Spinal cord (tissue), 10 donors: ENCODE measurements at places on chromosomes 3 and 15.

DNA sequence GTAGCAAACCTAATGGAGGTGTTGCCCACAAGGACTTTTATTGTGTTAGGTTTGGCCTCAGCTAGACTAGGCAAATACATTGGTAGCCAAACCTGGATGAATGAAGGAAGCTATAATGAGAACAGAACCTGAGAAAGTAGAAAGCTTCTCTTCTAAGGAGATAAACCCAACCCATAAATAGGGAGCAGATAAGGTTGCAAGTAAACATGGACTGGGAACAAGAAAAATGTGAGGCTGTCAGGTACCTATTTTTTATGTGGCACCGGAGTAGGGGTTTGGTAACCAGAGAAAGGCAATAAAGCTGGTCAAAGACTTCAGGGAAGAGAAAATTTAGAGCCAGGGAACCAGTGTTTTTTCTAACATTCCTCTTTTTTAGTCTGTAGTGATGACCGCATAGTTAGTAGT lies 25.0 kb downstream of the ZNF654 start:
- no peak for DNase-seq

- DNase-seq, result no peak
Observed at GRCh38 chr15:80331886-80332406, 72.2 kb upstream of the ARNT2 start.

DNA sequence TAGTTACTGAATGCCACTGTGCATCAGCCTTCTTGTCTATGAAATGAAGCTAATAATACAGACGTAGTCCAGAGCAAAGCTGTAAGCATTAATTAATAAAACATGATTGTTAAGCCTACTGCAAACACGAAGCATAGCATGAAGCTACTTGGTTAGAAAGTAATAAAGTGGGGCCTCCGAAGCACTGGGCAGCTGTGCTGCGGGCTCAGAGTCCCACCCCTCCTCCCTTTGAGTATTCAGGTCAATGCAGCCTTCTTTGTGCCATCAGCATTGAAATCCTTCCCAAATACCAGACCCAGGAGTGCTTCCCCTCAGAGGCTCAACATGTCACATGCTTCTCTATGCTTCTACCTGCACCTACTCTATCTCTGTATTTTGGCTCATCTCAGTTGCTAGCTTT lies 1112.6 kb downstream of the IGSF11 start:
- DNase-seq, result peak; percentile 35

DNA sequence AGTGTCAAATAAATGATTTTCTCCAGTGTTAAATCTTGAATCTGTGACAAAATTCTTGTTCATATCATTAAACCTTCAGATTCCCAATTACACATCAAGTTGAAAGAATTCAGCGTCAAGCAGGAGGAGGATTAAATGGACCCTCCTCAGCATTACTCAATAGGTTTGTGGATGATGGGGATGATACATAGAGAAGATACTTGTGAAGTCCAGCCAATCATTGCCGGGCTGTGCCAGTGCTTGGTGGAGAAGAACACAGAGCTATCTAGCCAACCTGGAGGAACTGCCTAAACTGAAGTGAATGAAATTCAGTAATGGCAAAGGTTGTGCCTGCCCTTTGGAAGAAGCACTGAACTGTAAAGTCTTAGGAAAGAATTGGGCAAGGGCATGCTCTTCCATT lies 47.0 kb upstream of the PRICKLE2 start:
- no peak for DNase-seq

GRCh38 chr3:32438596-32439344 lies 47.1 kb downstream of the CMTM7 start:
- no peak for DNase-seq

GRCh38 chr3:18062657-18063025 lies 320.2 kb upstream of the TBC1D5 start:
- no peak for DNase-seq

DNA sequence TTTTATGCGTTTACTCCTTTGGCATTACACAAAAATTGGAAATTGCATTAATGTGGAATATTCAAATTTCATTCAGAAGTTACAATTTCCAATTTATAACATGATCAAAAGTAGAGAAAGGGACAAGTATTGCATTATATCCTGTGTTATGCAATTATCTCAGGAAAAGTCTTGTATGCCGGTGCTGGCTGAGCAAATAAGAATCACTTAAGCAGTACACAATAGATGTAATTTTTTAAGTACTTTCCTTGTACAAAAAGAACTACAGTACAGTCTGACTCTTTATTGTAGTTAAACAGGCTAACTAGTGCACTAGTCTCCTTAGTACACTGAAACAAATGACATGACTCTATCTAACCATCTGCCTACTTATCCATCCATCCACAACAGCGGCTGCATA lies 493.2 kb upstream of the KCNMB2 start:
- DNase-seq, result no peak

GRCh38 chr3:76812649-76813242 lies 227.2 kb upstream of the ROBO2 start:
- DNase-seq, result no peak

DNA sequence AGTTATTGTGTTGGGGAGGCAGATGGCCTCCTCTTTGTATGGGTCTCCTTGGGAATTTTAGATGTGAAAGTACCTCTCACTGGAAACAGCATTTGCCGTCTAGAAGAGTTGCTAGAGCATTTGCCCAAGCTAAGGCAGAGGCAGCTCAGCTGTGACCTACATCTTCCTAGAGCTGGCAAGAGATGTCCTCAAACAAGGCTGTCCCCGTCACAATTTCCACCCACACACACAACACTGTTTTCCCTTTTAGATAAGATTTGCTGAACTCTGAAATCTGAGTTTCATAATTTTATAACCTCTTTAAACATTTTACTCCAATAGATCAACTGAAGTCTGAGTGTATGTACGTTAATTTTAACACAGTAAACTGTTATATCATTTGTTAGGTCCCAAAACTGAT lies 352.6 kb downstream of the EPHB1 start:
- DNase-seq, result no peak

GRCh38 chr15:25709437-25710159 lies 153.5 kb downstream of the ATP10A start:
- DNase-seq, result no peak

- DNase-seq, result no peak
Observed at GRCh38 chr15:47932951-47933641, 187.7 kb upstream of the SLC24A5 start.

DNA sequence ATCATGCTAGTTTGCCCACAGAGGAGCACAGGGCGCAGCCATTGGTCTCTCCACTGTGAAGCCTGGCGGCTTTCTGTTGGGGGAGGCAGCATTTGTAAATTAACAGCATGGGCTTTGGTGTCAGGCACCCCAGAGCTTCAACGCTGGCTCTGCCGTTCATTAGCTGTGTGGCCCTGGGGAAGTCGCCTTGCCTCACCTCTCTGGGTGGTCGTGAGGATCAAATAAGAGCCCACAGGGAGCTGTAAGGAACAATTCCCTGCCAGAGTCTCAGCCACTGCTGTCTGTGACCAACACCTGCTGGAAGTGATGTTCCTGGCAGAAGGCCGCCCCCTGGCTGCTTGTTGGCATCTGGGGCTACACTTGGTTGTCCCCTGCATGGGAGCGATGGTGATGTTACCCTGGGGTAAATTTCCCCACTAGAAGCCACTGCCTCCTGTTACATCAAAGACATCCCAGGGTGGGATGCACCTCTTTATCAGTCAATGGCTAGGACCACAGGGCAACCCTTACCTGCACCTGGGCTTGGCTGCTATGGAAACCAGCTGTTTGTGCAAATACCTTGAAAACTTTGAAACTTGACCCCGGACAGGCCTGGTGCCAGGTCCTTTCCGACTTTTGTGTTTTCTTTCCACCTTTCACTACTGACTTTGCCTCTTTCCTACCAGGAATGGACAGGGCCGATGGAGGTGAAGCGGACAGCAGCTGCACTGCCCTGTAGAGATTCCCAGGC lies 36.9 kb downstream of the DNASE1L3 start:
- DNase-seq, result no peak

DNA sequence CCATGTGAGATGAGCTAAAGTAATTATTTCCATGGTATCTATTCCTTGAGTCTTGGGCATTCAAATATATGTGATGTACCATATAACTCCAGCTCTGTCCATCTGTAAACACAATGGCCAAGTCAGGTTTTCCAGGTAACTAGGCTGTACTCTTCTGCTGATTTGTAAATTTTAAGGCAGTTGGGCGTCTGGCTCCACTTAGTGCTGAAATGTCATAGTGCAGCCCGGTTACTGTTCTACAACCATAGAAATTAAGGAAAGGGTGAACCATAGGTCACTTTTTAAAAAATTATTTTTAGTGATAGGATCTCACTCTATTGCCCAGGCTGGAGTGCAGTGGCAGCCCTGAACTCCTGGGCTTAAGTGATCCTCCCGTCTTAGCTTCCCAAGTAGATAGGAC lies 44.7 kb upstream of the GOLM2 start:
- peak; percentile 49 for DNase-seq
